Suppressor macrophage treated with lipopolysaccharide for 1 hour (primary cell): ENCODE measurements at places on chromosomes 2 and 18.
A peak's percentile ranks its signal among the peaks of the same experiment; 100 is the strongest.

DNA sequence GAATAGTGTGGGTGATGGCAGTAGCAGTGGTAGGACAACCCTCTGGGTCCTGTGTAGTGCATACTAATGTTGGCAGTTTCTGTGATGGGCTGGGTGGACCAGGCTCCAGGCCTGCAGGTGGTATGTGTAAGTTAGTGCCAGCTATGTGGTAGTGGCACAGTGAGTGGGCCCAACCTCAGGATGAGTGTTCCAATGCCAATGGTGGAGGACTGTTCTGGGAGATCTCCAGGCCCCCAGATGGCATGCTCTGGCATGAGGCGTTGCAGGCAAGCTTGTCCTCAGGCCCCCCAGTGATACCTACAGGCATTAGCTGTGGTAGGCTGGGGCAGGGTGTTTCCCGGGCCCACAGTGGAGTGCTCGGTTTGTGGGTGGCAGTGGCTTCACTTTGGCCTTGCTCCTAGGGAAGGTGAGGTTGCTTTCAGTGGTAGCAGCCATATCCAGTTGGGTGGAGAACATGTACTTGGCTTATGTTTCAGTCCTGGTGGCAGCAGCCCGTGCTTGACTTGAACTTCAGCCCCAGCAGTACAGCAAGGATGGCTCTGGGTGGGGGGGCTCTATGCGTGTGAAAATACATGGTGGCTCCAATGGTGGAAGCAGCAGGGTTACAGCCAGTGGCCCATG, 32.4 kb downstream of the TEX51 start:
- no peak for DNase-seq

- no peak for DNase-seq
These were observed 161.6 kb upstream of the NCK2 start for GRCh38 chr2:105582952-105583660.

DNA sequence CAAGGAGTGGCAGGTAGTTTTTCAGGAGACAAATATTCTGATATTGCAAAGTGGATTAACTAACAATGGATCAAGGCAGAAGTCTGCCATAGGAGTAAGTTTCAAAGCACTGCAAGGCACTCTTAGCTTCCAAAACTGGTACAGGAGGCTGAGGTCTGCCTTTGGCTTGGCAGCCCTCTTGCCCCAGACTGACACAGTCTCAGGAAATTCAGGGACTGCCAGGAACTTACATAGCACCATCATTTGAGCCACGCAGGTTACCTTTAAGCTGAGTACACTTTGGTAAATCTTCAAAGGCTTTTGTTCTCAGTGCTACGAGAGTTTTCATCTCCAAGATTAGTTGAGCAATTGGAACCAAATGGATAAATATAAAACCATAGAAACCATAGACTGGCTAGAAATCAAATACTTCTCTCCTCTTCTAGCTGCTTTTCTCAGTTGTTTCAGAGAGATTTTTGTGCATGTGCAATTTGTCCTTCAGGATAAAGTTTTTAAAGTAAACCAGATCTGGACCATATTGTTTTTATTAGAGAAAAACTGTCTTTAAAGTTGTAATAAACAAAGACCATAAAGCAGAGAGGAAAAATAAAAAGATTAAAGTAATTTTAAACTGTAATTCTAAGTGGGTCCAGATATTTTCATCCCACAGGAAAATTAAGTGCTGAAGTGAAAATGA, 18.8 kb downstream of the ANKRD29 start:
- DNase-seq, result no peak

DNA sequence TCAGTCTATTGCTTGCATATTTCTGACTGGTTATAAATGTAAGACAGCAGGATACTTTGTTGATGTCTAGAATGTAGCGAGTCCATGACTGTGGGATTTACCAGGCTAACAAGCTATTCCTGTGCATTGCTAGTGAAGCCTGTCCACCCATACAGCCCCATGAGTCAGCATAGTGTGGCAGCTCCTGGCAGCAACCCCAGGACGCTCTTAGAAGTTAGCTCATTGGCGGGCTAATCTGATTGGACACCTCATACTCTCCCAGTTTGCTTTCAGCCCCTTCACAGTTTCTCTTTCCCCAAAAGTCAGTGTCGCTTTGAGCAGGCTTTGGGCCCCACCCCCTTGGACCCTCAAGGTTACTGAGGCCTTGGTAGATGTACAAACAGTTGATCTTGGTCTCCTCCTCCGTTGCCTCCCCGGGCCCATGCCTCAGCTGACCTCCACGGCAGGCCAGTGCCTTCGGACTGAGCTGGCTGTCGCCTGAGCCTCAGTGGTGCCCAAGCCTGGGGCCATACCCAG, 48.0 kb downstream of the COA5 start:
- no peak for DNase-seq

DNA sequence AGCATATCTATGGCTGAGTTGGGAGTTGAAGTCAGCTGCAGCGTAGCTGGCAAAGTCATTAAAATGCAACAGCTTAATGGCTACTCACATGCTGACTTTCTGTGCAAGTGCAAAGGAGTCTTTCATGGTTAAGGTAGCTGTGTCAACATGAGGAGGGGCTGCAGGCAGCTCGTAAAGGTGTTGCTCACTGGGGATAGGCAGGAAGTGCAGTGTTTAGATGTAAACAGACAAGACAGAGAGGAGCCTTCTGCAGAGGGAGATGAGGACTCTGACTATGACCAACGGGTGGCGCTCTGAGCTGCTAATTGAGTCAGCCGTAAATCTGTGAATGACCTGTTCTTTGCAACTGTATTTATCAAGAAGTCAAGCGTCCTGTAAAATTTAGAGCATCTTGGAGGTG, 22.3 kb upstream of the CAVIN2 start:
- DNase-seq, result no peak

DNA sequence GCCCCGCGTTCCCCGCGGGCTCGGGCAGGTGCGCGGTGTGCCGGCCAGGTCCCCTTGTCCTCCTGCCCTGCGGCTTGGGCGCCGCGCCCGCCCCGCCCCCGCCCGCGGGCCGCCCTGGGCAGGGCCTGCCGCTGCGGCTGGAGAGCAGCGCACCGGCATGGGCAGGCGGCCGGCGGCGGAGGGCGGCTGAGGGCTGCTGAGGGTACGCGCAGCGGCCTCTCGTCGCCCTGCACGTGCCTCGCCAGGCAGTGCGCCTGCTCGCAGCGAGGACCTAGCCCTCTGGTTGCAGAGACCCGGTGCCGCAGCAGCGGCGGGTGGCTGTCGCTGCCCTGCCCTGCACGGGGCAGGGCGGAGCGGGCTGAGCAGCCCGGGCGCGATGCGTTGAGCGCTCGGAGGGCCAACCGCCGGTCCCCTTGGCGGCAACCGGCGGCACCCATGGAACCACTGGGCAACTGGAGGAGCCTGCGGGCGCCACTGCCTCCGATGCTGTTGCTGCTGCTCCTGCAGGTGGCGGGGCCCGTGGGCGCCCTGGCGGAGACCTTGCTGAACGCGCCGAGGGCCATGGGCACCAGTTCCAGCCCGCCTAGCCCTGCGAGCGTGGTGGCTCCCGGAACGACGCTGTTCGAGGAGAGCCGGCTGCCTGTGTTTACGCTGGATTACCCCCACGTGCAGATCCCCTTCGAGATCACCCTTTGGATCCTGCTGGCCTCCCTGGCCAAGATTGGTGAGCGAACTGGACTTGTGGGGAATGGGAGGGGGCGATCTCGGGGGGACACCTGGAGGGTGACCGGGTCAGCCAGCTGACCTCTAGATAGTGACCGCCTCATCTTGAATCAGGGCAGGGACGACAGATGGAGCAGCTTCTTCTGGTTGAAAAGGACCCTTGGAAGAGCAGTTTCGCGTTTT, at the start of gene SLC9A2:
Gene SLC9A2, plus strand, starts transcription at position 140 of the 906 bp plus-strand sequence. Its CDS starts 296 bp downstream, at position 436.
- peak; percentile 31 for DNase-seq

DNA sequence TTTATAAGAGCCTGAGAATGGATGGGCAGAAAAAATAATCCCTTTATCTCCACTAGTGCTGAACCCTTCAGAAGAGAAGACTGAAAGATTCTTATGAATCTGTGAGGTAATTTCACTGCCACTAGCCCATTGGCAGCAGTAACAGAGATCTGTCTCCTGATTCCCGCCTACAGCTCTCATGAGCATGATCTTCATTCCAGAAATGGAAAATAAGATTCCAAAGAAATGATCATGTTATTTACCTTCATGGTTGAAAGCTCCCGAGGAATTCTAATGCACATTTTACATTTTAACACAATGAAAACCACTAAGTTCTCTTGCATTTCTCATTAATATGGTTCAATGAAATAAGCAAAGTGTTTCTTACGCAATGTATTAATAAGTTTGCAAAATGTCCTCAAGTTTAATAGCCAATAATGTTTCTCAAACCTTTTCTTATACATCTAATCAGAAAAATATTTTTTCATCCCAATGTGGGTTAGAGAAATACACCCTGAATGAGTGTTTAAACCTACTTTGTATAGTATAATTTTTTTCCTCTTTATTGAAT, 905.6 kb downstream of the TMEM182 start:
- DNase-seq, result no peak

GRCh38 chr2:220070349-220070748, 442.9 kb downstream of the SLC4A3 start:
- no peak for DNase-seq

DNA sequence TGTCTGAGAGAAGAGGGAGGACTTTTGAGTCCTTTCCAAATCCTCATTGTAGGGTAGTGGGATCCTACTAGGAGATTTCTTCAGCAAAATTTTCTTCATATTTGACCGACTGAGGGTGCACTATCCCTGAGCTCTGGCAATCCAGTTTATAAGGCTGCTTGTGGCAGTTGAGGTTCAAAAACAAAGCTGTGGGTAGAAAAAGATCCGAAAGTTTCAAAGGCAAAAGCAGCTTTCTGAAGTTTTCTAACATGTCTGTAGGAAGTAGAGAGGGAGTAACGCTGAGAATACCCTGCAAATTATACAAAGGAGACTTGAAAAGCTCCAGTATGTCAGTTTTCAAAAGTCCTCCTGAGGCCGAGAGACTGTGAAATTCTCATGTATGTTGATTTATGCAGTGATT, 1039.3 kb upstream of the PIK3C3 start:
- DNase-seq, result no peak
